ENCODE measurements at places on chromosomes 16 and 17. TPM values are rescaled to one million over a fixed set of nuclear protein-coding genes. Genes with fewer than 3 reads are reported as not detected.

- DNase-seq, result no peak
Observed at GRCh38 chr16:2783581-2784357, 3.6 kb downstream of the PRSS33 start.

- DNase-seq, result no peak
Observed at GRCh38 chr17:37098910-37099664, 150.3 kb downstream of the AATF start.

- DNase-seq, result no peak
Observed at GRCh38 chr17:39765766-39766165, 28.0 kb downstream of the GRB7 start.

- no peak for DNase-seq
Observed at GRCh38 chr17:78798695-78799559, 16.9 kb upstream of the CYTH1 start.

Gene SYT17
- polyA plus RNA-seq, result not detected

All from naive thymus-derived CD4-positive, alpha-beta T cell (primary cell).